ENCODE measurements at places on chromosomes 12 and 14.

- no peak for DNase-seq
These were observed 282.3 kb downstream of the CACNA1C start for GRCh38 chr12:2335109-2335508.

DNA sequence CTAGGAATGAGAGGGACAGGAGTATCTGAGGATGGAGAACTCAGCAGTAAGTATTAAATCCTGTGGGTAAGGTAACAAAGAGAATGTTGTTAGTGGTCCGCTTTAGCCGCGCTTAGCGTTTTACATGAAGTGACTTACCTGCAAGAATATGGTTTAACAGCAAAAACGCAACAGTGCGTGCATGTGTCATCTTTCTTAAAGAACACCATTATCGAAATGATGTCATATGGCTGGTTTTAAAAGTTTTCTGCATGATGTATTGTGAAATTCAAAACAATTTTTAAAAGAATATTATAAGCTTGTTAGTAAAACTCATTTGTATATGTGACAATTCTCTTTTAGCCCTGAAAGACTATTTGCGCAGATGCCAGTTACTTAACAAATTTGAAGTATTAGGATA is 1.7 kb downstream of the LEMD3 start:
- DNase-seq = no peak

DNA sequence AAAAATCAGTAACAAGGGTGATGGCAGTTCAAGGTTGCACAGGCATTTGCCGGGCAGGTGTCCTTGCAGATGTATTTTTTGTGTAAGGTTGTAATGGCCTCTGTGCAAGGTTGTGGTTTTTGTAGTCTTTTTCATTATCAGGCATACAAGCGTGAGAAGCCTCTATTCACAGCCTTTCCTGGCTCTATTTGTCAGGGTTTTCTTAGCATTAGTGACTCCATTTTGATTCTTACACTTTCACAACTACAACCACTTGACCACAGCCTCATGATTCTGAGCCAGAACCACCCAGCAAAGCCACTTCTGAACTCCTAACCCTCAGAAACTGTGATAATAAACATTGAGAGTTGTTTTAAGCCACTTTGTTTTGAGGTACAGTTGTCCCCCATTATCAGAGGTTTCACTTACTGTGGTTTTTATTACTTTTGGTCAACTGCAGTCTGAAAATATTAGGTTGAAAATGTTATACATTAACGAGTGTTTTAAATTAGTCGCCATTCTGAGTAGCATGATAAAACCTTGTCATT is 27.5 kb upstream of the CHGA start:
- DNase-seq = no peak

GRCh38 chr12:23561364-23562345 is 387.8 kb downstream of the SOX5 start:
- DNase-seq = no peak

DNA sequence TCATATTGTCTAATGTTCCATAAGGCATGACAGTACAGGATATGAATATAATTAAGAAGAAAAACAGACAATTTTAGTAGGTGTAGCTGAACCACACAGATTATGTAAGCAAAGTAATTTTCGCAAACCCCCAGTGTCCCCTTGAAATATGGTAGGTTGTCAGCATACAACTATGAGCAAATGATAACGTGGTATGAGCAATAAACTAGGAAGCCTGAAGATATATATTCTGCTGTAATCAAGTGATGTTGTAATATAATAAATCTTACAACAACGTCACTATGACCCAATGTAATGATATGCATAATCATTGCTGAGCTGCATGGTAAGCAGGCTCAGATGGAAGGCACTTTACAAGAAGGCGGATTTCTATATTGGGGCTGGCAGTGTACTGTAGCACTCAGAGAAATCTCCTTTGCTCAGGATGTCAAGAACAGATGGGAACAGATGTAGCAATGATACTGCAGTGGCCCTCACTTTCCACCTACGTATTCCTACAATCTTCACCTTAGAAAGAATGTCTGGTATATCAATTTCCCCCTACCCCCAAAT is 47.8 kb upstream of the MYF6 start:
- DNase-seq = no peak

- no peak for DNase-seq
These were observed 84.3 kb downstream of the TNFAIP2 start for GRCh38 chr14:103207388-103208072.

GRCh38 chr12:29895966-29896365 is 112.2 kb upstream of the TMTC1 start:
- DNase-seq = no peak

GRCh38 chr12:97944576-97944975 is 482.0 kb downstream of the RMST start:
- no peak for DNase-seq

DNA sequence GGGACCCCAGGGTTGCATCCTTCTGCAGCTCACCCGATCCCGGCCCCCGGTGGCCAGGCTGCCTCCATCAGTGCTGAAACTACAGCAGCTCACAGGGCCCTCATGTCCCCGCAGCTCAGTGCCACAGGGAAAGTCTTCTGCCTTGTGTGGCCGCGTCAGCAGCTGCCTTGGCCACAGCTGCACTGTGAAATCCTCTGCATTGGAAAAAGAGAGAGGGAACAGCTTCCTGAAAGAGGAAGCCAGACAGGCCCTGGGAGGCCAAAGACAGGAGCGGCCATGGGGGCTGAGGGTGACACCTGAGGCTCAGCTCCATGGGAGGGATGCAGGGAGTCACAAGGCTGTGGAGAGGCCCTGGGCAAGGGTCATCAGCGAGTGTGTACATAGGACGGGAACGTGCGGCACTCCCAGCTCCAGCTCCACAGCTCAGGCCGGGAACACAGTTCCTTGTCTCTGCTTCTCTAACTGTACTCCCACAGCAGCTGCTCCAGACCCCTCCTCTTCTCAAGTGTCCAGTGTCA is 32.7 kb downstream of the PARP2 start:
- DNase-seq = no peak

DNA sequence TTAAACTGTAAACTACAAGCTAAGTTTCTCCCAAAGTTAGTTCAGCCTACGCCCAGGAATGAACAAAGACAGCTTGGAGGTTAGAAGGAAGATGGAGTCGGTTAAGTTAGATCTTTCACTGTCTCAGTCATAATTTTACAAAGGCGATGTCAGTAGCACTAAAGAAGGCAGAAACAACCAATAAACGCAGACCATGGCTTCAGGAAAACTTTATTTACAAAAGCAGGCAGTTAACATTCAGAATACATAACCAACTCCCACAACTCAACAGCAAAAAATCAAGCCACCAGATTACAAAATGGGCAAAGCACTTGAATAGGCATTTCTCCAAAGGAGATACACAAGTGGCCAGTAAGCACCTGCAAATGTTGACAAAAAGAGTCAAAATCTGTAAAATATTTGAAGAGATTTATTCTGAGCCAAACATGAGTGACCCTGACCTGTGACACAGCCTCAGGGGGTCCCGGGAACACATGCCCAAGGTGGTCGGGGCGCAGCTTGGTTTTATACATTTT is 8.8 kb upstream of the ULK1 start:
- DNase-seq = no peak

GRCh38 chr14:34165847-34166350 is 215.0 kb upstream of the EGLN3 start:
- no peak for DNase-seq

DNA sequence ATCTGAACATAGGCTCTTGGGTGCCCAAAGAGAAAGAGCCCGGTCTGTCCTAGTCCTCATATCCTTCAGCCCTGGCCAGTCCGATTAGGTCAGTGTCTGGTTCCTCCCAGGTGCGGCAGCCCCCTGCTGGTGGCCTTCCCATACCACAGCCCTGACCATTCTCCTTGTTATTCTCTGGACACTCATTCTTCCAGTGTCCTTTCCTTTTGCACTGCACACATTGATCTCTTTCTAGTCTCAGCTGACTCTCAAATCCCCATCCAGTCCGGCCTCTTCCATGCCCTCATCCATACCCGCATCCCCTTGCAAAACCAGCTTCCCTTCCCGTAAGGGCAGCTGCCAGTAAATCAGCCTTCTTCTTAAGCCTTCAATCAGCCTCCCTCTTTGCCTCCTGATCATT is 1316.3 kb downstream of the TMEM121 start:
- DNase-seq = no peak

DNA sequence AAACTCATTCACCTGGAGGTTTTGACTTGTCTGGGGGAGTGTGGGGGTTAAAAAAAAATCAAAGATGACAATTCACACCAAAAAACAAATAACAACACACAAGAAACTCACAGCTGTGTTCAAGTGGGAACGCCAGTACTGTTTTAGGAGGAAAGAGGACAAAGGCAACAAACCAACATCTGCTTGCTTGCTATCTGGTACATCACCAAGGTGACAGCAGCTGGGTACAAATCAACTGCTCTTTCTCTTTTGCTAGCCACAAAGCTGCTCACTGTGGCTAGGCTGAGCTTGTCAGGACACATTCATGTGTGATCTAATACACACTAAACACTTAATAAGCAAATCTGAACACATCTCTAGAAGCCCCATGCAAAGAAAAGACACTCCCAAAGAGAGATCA is 128.0 kb upstream of the RAP1B start:
- no peak for DNase-seq

DNA sequence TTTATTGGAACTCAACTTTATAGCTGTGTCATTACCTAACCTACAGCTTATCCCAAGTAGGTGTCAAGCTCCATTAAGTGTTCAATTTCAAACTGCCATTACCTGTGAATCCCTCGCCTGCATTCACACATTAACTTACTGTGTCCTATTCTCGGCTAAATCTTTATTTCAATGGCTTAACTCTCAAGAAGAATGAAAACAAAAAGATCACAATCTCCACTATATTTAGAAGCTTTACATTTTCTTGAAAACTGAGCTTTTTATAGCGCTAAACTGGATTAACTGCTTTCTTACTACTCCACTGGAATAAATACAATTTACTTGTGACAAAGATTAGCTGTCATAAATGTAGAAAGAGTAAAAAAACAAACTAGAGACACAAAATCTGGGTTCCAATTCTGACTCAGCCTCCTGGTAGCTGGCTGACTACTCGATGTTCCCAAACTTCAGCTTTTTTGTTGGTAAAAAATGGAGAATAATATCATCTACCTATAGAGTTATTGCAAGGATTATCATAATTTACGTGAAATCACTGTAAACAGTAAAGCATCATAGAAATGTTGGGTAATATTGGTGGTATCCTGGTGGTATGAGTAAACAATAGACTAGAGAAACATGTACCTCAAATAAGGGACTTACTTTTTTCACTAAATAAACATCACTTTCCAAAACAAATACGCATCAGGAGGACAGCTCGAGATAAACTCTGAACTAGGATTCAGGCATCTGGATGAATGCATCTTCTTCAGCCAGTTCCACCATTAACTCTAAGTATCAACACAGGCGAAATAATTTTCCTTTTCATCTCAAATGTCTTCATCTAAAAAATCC is 1.7 kb downstream of the RALGAPA1 start:
- DNase-seq = no peak

- DNase-seq = no peak
These were observed at the start of gene NFE2 for GRCh38 chr12:54300732-54301427. NFE2 (minus strand) TSS chr12:54301015; CDS start chr12:54295248, 5,767 bp downstream.

- DNase-seq = no peak
These were observed 1353.9 kb downstream of the AACS start for GRCh38 chr12:126419131-126419530.

DNA sequence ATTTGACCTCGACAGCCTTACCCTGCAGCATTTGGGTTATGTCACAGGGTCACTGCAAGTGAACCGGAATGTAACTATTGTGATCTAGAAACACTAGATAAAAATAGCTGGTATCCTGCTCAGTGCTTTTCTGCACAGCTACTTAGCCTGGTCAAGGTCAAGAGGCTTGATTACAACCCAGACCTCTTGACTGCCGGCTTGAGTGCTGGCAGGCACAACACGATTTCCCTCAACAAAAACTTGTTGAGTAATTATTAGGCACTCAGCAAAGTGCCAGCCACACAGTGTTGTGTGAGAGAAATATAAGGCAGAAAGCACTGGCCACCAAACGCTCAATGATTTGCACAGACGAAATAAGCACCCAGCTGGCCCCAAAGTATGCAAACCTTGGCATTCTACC is 156.7 kb downstream of the NUAK1 start:
- no peak for DNase-seq

GRCh38 chr12:131330106-131330815 is 376.6 kb downstream of the ADGRD1 start:
- DNase-seq = no peak

DNA sequence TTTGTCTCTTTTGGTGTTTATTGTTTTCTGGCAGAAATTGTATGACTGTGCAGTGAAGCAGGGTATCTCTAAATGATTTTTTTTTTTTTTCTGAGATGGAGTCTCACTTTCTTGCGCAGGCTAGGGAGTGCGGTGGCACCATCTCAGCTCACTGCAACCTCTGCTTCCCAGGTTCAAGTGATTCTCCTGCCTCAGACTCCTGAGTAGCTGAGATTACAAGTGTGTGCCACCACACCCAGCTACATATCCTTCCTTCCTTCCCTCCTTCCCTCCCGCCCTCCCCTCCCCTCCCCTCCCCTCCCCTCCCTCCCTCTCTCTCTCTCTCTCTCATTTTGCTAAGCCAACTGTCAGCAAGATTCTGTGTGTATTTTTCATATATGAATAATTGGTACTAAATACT is 94.4 kb downstream of the PPHLN1 start:
- no peak for DNase-seq

All from thoracic aorta (tissue), 2 donors.